CD8-positive, alpha-beta T cell (primary cell): ENCODE measurements at places on chromosomes 2 and 18. TPM values are rescaled to one million over a fixed set of nuclear protein-coding genes. Genes with fewer than 3 reads are reported as not detected.
A peak's percentile ranks its signal among the peaks of the same experiment; 100 is the strongest.

The KLHL30 gene
- not detected for total RNA-seq

The TWIST2 gene
- total RNA-seq = not detected

The RND3 gene
- total RNA-seq = not detected

The ANKRD29 gene
- not detected for total RNA-seq

The CCBE1 gene
- total RNA-seq = not detected

GRCh38 chr2:66438891-66439811, 4.2 kb downstream of the MEIS1 start:
- DNase-seq = no peak

DNA sequence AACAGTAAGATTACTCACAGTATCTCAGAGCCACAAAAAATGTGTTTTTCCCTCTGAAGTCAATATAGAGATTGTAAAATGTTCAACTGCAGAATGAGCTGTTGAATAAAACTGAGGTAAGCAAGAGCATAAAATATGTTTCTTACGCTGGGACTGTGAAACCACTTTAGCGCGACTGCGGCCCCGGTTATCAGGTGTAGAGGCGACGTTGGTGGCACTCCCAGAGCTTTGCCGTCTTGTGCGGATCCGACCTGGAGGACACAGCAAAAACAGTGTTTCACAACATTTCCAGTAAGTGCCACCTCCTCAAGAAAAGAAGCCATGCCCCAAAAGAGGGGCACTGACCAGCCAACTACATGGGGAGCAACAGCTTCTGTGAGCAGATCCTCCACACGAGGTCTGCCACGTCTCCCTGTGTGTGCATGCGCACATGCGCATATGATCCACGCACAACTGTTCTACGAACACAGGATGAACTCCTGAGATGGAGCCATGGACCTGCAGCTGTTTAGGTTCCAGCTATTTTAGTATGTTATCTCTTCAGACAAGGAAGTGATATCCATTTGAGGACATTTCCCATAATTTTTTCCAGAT, 100.7 kb upstream of the RNU4ATAC start:
- DNase-seq = no peak

DNA sequence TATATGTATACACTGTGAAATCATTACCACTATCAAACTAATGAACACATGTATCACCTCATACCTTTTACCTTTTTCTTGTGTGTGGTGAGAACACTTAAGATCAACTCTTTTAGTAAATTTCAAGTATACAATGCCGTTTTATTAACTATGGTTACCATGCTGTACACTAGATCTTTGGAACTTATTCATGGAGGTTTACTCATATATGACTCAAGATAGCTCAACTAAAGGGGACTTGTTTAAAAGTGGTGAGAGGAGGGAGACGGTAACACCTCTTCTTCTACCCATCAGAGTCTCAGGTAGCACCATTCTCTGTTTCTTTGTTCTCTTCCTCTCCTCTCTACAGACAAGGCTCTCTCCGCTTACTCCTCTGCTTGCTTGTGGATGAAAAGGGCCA, 36.1 kb upstream of the TMEM178A start:
- DNase-seq = no peak

- DNase-seq = no peak
Measured at GRCh38 chr2:212713681-212714080, 175.1 kb upstream of the ERBB4 start.

GRCh38 chr2:54708584-54709335, 14.7 kb upstream of the EML6 start:
- DNase-seq = peak; percentile 25
